ENCODE measurements at places on chromosomes 13 and 19. TPM values are rescaled to one million over a fixed set of nuclear protein-coding genes. Genes with fewer than 3 reads are reported as not detected.

Gene ZNF560
- not detected for total RNA-seq

Gene CGB8
- total RNA-seq, result not detected

Gene RFXANK
- total RNA-seq, result 70.7 TPM

Gene IZUMO2
- not detected for total RNA-seq

Gene TDRD12
- total RNA-seq, result 0.38 TPM

Gene LRRC63
- total RNA-seq, result 0.31 TPM

Gene GPALPP1
- 25.1 TPM for total RNA-seq

GRCh38 chr13:56187331-56187730, 953.4 kb upstream of the PRR20A start:
- no peak for DNase-seq

GRCh38 chr19:6387372-6387771, 5.6 kb downstream of the GTF2F1 start:
- DNase-seq, result no peak

GRCh38 chr19:35217649-35217990, 10.9 kb downstream of the FAM187B start:
- DNase-seq, result no peak

DNA sequence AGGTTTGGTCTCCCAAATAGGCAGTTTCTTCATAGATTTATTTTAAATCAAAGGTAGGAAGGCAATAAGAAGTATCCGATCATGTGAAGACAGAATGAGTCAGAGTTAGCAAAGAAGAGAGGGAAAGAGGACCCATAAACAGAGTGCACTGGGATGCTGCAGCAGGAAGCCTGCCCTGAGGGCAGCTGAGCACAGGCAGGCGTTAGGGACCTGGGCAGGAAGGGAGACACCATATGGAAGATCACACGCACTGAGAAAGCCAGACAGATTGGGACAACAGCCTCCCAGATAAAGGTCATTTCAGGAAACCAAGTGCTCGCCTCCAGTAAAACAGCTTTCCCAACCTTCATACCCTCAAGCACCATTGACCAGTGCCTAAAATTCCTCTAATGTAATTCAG, 598.0 kb downstream of the EFNB2 start:
- DNase-seq, result no peak

DNA sequence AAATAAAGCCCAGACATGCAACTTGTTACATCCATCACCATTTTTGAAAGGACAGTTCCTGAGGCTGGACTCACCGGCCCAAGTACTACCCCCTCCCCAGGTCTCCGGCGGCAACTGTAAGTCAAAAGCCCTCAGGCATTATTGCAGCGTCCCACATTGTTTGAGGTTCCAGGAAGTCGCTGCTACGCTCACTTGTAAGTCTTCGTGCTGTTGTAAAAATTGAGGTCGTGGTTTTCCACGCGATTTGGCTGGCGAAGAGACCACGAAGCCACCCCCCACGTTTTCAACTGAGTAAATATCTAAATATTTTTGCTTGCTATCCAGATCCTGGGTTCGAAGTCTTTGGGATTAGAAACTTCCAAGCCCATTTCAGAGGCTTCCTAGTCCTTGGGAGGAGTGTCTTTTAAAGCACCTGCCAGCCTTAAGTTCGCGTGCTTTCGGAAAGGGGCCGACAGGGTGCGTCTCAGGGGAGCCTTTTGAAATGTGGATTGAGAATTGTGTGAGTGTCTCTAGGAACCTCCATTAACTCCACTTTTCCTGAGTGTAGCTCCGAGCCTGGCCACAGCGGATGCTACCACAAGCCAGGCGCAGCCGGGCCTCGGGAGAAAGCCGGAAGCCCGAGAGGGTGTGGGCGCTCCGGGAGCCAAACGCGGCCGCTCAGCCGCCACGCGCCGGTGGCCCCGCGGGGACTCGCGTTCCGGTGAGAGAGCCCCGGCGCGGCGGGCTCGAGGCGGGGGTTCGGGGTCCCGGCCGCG, 434 bp upstream of the FNDC3A start:
- peak; percentile 84 for DNase-seq

DNA sequence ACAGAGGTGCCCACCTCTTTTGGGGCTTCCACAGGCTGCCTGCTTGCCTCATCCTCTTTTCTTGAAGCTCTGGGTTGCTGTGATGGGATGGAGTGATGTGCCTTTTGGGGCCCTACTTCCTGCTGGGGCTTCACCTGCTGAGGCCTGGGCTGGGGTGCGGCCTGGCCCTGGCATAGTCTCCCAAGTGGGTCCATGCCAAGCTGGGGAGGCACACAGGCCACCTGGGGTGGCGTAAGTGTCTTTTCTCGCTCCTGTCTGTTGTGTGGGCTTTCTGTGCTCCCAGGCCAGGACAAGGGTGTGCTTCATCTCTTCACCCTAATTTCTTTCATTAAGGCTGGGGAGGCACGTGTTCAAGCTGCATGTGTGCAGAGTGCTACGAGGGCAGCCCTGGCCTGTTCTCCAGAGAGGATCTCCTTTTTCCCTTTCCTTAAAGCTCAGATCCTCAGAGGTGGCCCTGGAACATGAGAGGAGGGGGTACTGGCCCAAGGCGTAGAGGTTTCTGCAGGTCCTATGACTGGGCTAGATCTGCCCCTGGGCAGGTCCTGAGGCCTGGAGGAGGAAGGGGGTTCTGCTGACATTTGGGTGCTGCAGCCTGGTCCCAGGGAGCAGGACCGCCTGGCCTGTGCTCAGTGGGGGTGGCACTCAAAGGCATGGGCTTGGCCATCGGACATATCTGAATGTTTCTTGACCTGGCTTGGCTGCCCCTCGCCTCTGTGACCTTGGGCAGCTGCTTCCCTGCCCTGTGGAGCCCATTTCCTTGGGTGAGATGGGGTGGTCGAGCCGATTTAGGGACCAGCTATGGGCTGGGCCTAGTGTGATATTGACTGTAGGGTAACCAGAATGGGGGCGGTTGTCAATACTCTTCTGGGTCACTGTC, 23.7 kb upstream of the RNF17 start:
- no peak for DNase-seq

DNA sequence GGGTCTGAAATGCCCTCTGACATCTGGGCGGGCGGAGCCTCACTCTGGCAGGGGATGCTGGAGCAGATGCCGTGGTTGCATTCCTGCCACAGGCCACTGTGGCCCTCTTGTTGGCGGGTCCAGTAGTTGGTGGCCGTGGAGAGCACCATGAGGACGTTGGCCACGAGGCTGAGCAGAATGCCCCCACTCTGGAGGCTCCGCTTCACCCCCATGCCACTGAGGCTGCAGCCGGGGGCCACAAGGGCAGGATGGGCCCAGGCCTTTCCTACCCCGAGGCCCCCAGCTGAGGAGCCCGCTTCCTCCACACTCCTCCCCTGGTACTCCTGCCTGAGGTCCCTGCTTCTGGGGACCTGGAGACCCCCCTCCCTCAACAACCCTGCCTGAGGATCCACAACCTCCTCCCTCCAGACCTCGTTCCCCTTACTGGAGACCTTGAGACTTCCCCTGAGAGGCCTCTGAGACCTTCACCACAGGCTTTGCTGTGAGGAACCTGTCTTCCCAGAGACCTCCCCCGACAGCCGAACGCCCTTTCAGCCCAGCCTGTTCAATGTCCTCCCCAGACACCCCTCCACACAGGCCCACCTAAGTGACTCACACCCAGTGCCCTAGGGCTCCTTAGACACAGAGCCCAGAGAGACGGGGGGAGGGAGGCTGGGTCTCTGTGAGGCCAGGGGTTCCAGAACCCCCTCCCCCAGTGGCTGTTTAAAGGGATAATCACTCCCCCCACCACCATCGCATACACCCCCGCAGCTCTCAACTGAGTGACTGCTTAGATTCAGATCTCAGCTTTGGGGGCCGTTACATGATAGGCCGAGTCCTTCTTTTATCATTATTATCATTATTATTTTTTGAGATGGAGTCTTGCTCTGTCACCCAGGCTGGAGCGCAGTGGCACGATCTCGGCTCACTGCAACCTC, at the start of gene CLDND2:
TSS of gene CLDND2 (minus strand) at position 638 of the 917 bp plus-strand sequence. CDS start at position 212, 426 bp downstream.
- DNase-seq, result no peak

DNA sequence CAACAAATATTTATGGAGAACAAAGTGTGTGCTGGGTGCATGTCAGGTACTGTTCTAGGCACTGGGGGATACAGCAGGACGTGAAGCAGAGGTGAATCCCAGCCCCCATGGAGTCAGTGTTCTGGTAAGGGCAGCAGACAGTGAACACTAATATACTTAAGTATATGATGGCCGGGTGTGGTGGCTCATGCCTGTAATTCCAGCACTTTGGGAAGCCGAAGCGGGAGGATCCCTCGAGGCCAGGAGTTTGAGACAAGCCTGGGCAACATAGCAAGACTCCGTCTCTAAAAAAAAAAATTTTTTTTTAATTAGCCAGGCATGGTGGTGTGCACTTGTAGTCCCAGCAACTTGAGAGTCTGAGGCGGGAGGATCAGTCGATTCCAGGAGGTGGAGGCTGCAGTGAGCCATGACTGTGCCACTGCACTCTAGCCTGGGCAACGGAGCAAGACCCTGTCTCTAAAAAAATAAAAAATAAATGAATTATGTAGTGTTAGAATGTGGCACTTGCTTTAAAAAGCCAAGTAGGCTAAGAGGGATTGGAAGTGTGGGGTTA, 22.6 kb downstream of the CHST8 start:
- no peak for DNase-seq

DNA sequence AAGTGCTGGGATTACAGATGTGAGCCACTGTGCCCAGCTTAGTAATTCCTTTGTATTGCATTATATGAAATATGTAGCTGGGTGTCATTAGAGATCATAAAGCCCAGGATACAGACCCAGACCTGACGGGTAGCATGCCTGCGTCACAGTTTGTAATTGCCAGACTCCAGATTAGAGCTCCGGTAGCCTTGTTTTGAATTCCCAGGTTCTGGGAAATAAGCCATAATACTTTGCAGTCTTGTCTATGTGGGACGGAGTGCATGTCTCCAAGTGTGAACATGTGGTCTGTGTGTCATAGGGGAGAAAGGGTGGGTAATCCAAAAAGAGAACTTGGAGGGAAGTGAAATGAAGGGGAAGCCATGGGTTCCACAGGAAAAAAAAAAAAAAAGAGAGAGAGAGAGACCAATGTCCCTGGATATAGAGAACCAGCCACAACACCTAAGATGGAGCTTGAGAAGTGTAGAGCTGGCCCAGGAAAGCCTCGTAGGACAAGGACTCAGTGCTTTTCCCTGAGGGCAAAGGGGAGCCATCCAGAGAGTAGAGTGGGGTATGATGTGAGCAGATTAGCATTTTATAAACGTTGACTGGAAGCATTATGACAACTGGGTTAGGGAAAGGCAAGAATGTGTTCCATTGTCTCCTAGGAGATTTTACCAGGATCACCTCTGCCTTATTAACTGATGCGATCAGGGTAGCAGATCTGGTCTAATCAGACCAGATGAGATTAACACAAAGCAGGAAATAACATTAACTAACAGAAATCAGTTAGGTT, 2.6 kb downstream of the ZSCAN4 start:
- no peak for DNase-seq

DNA sequence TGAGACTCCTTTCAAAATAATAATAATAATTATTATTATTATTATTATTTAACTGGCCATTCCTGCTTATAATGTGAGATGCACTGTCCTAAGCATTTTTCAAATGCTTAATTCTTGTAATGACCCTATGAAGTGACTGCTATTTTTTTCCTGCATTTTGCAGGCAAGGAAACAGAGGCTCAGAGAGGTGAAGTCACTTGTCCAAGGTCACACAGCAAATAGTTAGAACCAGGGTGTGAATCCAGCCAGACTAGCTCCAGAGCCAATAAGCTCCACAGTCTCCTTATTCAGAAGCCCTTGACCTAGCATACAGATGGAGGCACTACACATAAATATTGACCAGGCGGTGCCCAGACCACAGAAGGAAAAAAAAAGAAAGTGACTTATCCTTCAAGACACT, 77.5 kb upstream of the CACNA1A start:
- DNase-seq, result no peak

DNA sequence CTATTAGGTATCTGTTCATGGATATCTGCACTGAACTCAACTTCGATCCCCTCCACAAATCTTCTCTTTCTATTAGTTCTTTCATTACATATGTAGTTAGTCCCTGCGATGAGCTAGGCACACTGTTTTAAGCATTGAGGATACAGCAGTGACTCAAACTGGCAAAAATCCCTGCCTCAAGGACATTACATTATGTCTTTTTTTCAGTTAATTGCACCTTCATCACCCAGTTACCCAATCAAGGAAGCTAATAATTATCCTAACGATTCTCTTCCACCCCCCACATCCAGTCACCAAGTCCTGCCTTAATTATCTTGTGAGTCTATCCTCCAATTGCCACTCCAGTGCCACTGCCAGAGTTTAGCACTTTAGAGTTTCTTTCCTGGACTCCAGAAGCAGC, 89.3 kb downstream of the C13orf42 start:
- no peak for DNase-seq

DNA sequence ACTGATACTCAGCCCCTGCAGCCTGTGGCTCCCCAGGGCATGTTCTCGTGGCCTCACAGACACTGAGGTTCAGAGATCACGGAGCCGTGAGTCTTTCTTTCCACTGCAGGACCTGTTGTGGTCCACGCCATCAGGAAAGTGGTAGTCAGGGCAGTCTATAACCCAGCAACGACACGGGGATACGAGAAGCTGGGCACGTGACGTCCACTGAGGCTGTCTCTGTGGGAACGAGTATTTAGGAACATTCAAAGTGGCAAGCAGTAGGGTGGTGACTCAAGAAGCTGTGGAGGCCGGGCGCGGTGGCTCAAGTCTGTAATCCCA, 29.6 kb upstream of the CCNE1 start:
- no peak for DNase-seq

GRCh38 chr19:18834644-18834984, 2.9 kb downstream of the UPF1 start:
- no peak for DNase-seq

GRCh38 chr19:20471431-20471830, 94.2 kb downstream of the ZNF737 start:
- no peak for DNase-seq

DNA sequence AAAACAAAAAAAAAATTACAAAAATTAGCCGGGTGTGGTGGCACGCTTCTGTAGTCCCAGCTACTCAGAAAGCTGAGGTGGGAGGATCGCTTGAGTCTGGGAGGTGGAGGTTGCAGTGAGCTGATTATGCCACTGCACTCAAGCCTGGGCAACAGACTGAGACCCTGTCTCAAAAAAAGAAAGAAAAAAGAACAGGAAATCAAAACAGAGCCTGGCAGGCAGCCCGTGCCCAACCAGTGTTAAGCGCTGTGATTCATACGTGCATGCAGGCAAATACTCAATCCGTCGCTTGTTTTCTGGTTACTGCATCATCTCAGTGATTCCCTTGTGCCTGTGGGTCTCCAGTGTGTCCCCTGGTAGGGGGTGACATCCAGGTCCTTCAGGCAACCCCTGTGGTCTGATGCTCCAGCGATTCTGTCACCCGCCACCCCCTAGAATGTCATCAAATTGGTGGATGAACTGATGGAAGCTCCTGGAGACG, 18.1 kb downstream of the DDX39A start:
- peak; percentile 69 for DNase-seq

DNA sequence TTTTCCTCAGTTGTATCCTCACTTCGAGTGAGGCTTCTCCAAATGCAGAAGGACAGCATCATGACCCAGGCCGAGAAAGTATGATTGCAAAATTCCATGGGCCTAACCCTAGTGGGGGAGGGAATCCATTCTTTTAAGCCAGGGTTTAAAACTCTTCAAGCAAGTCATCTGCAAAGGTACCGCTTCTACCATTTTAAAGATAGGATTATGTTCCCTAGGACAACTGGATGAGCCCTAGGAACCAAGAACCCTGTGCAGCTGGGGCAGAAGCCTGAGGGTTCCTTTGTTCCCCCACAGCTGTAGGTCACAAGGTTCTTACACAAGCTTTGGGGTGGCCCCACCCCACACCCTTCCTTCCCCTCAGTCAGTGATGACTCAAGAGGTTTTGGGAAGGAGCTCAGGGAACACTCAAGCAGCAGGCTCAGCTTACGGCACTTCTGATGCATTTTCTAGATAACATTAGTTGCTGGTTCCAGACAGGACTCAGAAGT, 13.5 kb downstream of the ARL11 start:
- no peak for DNase-seq

All from kidney (tissue), 22 donors.